ENCODE measurements at places on chromosomes 7 and 10.

DNA sequence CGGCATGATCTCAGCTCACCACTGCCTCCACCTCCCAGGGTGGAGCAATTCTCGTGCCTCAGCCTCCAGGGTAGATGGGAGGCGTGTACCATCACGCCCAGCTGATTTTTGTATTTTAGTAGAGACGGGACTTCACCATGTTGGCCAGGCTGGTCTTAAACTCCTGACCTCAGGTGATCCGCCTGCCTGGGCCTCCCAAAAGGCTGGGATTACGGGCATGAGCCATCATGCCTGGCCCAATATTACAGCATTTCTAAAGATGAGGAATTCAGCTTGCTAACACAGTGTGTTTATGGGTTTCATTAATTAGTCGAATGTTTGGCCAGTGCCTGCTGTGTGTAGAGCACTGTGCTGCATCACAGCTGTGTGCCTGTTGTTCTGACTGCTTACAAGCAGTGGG lies 3.7 kb downstream of the WDR37 start:
- no peak for DNase-seq

DNA sequence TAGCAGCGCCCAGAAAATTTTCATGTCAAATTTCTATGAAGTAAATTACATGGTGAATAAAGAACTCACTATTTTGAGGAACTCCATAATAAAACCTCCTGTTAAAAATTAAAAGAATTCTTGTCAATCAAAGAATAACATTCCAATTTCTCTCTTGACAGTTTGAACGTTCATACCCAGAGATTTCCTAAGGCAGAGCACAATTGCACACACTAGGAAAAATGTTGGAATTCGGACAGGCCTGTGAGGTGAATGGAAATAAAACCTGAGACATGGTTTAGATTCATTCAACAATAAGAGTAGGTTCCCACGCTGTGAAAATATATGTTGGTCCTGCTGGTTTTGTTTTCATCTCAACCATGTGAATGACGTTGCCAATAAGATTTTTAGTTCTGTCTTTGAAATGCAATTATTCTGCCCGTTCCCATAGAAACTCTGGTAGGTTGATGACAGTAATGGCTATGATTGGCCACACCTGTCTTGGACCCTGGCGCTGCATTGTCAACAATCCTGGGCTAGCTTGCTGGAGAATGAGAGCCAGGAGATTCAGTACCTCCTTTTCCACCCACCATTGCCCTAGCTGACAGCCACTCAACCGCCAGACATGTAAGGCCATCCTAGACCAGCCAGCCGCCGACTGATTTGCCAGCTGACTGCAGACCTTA lies 43.3 kb upstream of the RAPGEF5 start:
- DNase-seq = no peak

DNA sequence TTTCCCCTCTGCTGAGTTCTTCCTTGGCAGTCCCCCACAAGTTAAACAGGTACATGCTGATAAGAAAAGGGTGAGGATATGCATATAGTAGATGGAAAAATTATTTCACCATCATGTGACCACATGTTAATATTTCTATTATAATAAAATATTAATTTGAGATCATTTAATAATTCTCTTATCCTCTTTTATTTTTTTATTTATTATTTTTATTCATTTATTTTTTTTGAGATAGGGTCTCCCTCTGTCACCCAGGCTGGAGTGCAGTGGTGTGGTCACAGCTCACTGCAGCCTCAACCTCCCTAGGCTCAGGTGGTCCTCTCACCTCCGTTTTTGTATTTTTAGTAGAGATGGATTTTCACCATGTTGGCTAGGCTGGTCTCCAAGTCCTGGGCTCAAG lies 11.6 kb upstream of the GLI3 start:
- no peak for DNase-seq

DNA sequence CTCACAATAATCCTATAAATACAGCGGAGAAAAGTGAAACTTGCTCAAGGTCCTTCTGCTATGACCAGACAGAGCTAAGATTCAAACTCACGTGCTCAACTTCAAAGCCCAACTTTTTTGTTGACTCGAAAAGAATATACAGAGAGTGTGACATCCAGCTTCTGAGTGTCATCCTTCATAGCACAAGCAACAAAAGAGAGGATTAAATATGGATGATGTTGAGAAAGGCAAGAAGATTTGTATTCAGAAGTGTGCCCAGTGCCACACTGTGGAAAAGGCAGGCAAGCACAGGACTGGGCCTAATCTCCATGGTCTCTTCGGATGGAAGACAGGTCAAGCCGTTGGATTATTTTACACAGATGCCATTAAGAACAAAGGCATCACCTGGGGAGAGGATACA lies 2.1 kb upstream of the FAM3C start:
- no peak for DNase-seq

- no peak for DNase-seq
These were observed 8.2 kb downstream of the PPIF start for GRCh38 chr10:79355420-79356017.

DNA sequence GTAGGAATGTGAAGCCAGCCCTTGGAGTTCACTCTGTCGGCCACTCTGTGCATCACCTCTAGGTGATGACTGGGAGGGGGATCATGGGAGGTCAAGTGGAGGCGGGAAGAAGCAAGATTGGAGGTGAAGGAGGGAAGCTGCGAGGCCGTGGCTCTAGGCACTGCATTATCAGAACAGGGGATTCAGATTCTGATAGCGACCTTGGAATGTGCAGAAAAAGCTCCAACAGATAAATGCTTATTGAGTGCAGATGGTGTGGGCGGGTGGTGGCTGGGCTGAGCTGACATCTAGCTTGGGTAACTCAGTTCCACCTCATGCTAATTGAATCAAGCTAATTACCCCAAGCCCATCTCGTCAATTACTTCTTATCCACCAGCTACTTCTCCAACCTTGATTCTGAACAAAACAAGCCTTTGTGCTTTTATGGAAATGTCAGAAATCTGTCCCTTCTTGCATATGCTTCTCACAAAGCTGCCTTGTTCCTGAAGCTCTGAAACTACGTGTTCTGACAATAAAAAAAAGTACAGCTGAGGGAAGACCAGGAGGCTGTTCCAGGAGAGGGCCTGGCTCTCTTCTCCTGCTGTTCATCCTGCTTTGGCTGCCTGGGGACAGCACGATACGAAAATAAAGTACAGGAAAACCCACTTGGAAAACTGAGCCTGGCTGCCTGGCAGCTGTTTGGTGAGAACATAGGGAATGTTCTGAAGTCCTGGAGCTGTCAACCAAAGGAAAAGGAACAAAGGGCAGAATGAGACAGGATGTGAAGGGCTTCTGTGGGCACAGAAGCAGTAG lies 27.5 kb downstream of the STRA8 start:
- peak; percentile 25 for DNase-seq

DNA sequence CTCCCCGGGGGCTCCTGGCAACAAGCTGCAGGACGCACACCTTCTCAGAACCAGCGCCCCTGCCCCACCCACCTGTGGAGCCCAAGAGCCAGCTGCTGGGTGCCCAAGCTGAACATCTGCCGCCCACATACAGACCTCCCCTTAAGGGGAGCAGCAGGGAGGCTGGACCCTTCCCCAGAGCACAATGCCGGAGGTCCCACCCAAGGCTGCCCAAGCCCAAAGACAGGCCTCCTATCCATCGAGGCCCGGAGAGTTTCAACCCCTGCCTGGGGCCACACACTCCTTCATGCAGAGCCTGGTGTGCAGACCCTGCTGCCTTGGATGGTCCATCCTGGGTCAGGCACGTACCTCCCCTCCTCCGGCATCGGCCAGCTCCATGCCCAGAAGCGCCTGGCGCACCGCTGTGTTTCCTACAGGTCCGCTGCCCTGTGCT lies 48.7 kb downstream of the VIPR2 start:
- DNase-seq = no peak

DNA sequence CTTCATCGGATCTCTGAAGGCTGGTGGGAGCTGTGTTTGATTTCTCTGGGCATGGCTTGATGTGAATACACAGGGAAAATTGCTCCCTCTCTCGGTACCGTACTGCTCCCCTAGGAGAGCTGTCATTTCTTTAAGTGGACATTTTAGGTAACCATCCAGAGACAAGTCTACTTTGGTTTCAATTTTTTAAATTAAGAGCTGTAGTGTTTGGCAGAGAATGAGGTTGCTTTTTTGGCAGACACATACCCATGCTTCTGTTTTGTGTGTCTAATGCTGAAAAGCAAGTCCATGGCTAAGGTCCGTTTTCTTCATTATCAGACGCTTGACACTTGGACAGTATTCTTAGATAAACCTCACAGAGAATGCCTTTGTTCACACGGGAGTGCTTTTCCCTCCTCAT lies 61.3 kb upstream of the TRIL start:
- peak; percentile 30 for DNase-seq

DNA sequence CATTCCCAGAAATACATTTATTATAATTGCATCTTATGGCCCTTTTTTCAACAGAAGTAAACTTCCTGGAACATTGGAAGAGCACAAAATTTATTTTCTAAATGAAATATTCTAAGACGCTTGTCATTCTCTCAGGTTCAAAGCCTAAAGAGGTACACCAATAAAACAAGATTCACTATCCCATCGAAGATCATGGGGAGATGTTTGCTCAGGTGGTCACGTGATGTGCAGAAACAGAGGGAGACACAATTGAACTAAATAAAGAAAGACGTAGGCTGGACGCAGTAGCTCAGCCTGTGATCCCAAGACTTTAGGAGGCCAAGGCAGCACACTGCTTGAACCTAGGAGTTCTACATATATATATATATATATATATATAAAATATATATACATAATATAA lies 46.0 kb upstream of the TMEM254 start:
- DNase-seq = no peak

GRCh38 chr7:96691702-96692101 lies 17.9 kb downstream of the SEM1 start:
- DNase-seq = no peak

DNA sequence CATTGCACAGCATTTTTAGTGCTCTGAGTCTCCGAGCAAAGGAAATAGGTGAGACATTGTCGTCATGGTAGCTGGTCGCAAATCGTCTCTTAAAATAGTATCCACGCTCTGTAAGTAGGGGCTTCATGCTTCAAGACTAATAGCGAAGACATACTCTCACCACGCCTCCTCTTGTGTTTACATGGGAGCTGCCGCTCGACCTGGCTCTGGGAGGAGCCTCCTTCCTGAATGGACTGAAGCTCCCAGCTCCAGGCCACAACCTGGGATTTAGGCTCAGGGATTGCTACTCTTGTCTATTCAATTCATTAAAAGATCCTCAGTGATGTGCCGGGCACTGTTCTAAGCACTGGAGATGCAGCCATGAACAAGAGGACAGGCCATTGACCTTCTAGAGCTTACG lies 196.1 kb upstream of the GALNT17 start:
- DNase-seq = no peak

DNA sequence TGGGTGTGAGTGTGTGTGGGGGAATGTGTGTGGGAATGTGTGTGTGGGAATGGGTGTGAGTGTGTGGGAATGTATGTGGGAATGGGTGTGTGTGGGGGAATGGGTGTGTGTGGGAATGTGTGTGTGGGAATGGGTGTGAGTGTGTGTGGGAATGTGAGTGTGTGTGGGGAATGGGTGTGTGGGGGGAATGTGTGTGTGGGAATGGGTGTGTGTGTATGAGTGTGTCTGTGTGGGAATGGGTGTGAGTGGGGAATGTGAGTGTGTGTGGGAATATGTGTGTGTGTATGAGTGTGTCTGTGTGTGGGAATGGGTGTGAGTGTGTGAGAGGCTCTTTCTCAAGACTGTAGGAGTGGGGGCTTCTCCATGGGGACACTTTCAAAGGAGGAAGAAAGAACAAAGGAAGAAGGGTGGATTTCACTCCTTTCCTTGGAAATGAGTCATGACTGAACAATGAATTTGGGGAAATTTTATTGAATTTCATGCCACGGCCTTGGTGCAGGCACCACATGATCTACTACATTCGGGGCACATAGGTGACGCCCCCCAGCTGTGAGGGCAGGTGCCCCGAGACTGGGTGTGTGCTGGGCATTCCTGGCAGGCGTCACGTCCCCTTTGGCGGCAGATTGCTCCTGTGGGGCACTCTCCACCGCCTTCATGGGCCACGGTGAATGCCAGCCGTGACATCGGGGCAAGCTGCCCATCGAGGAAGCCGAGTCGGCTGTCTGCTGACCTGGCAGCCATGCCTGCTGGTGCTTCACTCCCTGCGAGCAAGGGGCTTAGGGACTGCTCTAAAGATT lies 88.8 kb upstream of the INSIG1 start:
- peak; percentile 65 for DNase-seq

DNA sequence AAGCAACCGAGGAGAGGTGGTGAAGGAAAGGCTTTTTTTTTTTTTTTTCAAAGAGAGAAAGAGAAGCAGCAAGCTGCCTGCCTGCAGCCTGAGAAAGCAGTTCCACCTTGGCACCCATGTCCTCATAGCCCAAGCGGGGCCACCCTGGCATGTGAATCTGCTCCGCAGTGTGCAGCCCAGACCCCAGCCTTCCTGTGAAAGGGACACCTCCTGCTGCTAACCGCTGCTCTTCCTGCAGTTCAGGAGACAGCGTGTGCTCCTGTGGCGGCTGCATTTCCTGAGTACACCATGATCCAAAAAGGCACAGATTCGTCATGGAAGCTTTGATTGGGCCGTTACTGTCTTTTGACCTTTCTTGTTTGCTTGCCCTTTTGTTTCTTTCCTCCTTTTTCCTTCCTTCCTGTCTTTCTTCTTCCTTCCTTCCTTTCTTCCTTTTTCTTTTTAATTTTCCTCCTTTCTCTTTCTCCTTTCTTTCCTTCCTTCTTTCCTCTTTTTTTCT lies 38.1 kb downstream of the IKZF1 start:
- DNase-seq = no peak

DNA sequence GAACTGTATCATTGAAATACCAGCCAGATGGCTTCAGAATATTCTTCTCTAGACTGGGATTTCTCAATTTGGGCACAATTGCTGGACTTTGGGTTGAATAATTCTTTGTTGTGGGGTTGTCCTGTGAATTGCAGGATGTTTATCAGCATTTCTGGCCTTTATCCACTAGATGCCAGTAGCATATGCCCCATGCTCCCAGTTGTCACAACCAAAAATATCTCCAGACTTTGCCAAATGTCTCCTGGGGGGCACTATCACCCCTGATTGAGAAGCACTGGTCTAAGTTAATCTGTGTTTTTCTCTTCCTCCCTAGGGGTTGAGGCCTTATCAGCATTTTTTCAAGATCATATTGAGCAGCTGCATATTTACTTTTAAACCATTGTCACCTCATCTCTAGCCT lies 204.9 kb upstream of the SP8 start:
- no peak for DNase-seq

- no peak for DNase-seq
These were observed 212.9 kb downstream of the CCSER2 start for GRCh38 chr10:84541289-84541637.

- DNase-seq = no peak
These were observed 78.1 kb downstream of the PRKCQ start for GRCh38 chr10:6501931-6502330.

- DNase-seq = no peak
These were observed 752 bp downstream of the KLF14 start for GRCh38 chr7:130732980-130733930.

GRCh38 chr7:144720710-144721109 lies 115.1 kb downstream of the TPK1 start:
- DNase-seq = no peak

- DNase-seq = no peak
These were observed 104.9 kb upstream of the MBL2 start for GRCh38 chr10:52877451-52877850.

GRCh38 chr7:70242826-70243225 lies 644.6 kb downstream of the AUTS2 start:
- DNase-seq = no peak

- no peak for DNase-seq
These were observed 4.4 kb downstream of the FAM170B start for GRCh38 chr10:49129376-49129775.

- DNase-seq = no peak
These were observed 1.9 kb upstream of the CCL24 start for GRCh38 chr7:75815418-75816064.

- peak; percentile 75 for DNase-seq
These were observed 286.9 kb downstream of the PTEN start for GRCh38 chr10:88150339-88150738.

GRCh38 chr10:118850418-118851061 lies 95.8 kb upstream of the CACUL1 start:
- peak; percentile 49 for DNase-seq

All from AG10803 (cell line).